Heart right ventricle (tissue), 16 donors: ENCODE measurements at places on chromosomes 4 and X. TPM values are rescaled to one million over a fixed set of nuclear protein-coding genes. Genes with fewer than 3 reads are reported as not detected.

Gene TSPAN7
- 14.3 TPM for total RNA-seq

Gene TMPRSS11A
- total RNA-seq: not detected

Gene FMR1NB
- total RNA-seq: not detected

Gene TMPRSS11B
- total RNA-seq: not detected

Gene ARX
- total RNA-seq: not detected

Gene RTL5
- total RNA-seq: 3.6 TPM

Gene WAS
- 14.3 TPM for total RNA-seq

Gene GPR143
- total RNA-seq: not detected

Gene RIPPLY1
- not detected for total RNA-seq

Gene CLTRN
- total RNA-seq: 0.85 TPM

Gene SSX2
- total RNA-seq: not detected

Gene GLRB
- 23.3 TPM for total RNA-seq

Gene MAGEA6
- not detected for total RNA-seq

Gene ZIC3
- not detected for total RNA-seq

Gene USP26
- not detected for total RNA-seq

Gene PDE6B
- total RNA-seq: 6.2 TPM

Gene ZFX
- total RNA-seq: 49.1 TPM

Gene PDLIM3
- total RNA-seq: 294 TPM

Gene CENPVL3
- not detected for total RNA-seq

Gene PDHA1
- 1,411 TPM for total RNA-seq

Gene ACE2
- 16.8 TPM for total RNA-seq

Gene GAGE2A
- not detected for total RNA-seq

Gene DCUN1D4
- 35.8 TPM for total RNA-seq

Gene GPRASP1
- 8.6 TPM for total RNA-seq

Gene PITX2
- total RNA-seq: not detected

Gene APLN
- total RNA-seq: 12.8 TPM

Gene HHIP
- total RNA-seq: 0.26 TPM

Gene SAGE1
- total RNA-seq: not detected

Gene CLGN
- total RNA-seq: 84.9 TPM

Gene BTK
- total RNA-seq: 2.2 TPM

Gene NKX1-1
- total RNA-seq: not detected

Gene PLAC1
- total RNA-seq: not detected

Gene DCAF12L2
- total RNA-seq: not detected

Gene TDO2
- not detected for total RNA-seq

Gene ENPEP
- total RNA-seq: 14.9 TPM

Gene SGMS2
- 30.8 TPM for total RNA-seq

Gene FGFBP2
- total RNA-seq: 1.8 TPM

Gene PDGFRA
- total RNA-seq: 31.3 TPM

Gene VCX
- 0.24 TPM for total RNA-seq

Gene MAB21L2
- not detected for total RNA-seq

Gene STARD8
- total RNA-seq: 8.3 TPM
